Activated T-helper 1 cell treated with anti-CD3 and anti-CD28 coated beads, Interleukin-2, amount 50 U/mL, for 16 hours (primary cell): ENCODE measurements at places on chromosomes 4 and X.

DNA sequence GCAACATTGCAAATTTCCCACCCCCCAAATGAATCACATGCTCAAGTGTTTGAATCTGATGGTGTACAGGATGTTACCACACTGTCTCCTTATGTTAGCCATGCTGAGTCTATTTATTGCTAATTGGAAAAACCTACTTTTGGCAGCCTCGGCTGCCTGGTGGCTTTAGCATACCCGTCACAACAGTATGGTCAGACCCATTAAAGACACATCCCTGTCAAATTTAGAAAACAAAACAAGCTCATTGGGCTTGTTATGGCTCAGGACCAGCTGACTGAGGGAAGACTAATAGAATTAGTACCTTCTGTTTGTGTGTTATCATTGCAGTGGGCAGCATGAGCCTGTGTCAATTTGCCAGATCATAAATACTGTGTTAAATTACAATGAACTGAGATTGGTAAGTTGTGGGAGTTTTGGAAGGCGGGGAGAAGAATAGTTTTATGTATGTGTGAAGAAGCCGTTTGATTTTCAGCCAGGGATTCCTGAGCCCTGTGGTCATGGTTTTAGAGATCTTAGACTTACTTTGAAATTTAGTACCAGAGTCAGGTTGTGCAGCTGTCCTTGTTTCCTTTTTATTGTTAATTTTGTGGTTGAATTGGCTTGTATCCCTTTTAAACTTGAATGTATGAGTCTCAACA, 66.8 kb downstream of the POLA1 start:
- DNase-seq = no peak

GRCh38 chrX:47501226-47502074, 18.4 kb upstream of the ZNF41 start:
- DNase-seq = no peak

GRCh38 chr4:44149282-44149681, 299.3 kb downstream of the KCTD8 start:
- DNase-seq = no peak

DNA sequence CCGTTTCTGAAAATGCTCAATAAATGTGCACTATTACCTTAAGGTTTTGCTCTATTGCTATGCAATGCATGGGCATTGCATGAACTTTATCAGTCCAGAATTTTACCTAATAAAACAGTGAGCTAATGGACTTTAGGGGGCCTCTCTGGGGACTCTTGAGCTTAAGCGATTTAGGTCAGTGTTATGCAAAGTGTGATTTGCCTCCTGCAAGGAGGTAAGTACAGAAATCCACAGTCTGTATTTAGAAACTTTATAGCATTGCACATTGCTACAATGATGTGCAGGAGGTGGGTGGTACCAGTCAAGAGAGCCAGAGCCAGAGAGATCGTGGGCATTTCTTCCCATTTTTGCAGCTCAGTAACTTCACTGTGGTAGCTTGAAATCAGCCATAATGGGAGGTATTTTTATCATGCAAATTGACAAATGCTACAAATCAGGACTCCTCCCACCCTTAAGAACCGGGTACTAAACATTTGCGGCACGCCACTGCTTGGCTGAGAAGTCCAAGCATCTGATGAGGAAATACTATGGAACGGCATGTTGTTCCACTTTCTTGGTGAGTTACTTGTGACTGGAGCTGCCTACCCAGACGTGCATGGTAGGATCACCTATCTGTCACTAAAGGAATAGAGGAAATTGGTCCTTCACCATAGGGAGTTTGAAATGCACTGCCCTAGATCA, 174.6 kb upstream of the PGRMC2 start:
- DNase-seq = no peak

- DNase-seq = no peak
Observed at GRCh38 chr4:25065932-25066590, 35.3 kb upstream of the LGI2 start.

DNA sequence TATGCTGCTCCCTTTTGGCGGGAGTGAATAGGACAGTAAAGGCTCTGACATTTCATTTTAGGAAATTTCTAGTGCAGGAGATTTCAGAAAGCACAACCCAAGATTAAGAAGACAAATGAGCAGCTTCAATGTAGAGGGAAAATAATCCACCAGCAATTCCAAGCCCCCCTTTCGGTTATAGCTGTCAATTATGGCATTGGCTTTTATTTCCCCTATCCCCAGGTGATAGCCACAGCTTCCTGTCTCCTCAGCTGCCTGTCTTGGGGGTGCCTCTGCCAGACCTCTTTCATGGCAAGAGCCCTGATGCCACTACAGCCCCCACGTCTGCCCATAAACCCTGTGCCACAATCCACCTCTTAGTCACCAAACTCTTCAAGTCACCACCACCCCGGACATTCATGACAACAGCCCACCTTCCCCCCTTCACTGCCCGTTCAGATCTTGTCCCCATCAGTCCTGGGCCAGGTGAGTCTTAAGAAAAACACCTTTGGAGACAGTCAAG, 48.4 kb upstream of the CLNK start:
- DNase-seq = no peak

- no peak for DNase-seq
Observed at GRCh38 chr4:24922416-24922815, 9.6 kb upstream of the CCDC149 start.

- DNase-seq = no peak
Observed at GRCh38 chrX:30561191-30561590, 16.4 kb downstream of the TASL start.

DNA sequence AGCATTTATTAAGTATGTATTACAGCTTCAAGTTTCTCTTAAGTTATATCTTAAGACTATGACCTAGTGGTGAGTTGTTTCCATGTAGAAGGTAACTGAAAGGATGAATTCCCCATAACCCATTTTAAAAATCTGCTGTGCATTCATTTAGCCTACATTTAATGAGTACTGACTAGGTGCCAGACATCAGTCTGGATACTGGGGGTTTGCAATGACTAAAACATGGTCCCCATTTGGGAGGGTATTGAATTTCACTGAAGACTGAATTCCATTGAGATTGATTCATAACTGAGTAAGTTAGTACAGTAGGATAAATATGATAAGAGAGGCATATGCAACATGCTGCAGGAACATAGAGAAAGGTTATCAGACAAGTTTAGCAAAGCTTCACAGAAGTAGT, 241.5 kb downstream of the FRAS1 start:
- no peak for DNase-seq

DNA sequence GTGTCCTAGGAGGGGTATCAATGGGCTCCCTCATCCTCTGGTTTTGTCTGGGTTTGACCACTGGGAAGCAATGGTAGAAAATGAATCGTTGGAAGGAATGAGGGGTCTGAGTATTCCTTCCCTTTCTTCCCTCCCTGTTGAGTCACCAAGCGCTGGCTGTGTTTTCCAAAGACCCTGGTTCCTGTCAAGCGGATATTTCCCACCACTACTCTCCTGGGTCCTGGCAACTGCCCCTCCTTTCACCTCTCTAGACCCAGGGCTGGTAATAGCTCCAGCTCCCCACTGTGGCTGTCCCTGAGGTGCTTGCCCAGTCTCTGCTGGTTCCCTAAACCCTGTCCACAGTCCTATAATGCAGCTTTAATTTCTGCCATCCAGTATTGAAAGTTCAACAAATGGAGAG, 22.2 kb downstream of the SMIM43 start:
- no peak for DNase-seq

DNA sequence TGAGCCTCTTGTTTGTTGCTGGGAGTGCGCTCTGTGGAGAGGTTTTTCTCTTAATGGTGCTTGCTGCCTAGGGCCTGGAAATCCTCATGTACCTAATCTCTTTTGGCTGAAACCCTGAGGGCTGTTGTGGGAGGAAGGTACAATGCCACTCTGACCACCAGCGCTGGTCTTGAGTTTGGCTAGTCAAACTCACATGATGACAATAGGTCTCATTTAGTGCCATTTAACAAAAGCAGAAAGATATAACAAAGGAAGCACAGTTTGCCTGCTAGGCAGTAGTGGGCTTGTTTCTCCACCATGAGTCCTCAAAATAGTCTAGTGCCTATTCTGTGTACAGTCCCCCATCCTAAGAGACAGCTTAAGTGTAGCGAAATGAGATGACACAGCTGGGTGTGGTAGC, 111.3 kb downstream of the TSPAN7 start:
- no peak for DNase-seq

- DNase-seq = no peak
Observed at GRCh38 chrX:18676050-18676449, 4.1 kb upstream of the RS1 start.

- DNase-seq = no peak
Observed at GRCh38 chr4:6264225-6264540, 5.5 kb upstream of the WFS1 start.

- DNase-seq = no peak
Observed at GRCh38 chr4:8709050-8709728, 116.6 kb downstream of the CPZ start.

DNA sequence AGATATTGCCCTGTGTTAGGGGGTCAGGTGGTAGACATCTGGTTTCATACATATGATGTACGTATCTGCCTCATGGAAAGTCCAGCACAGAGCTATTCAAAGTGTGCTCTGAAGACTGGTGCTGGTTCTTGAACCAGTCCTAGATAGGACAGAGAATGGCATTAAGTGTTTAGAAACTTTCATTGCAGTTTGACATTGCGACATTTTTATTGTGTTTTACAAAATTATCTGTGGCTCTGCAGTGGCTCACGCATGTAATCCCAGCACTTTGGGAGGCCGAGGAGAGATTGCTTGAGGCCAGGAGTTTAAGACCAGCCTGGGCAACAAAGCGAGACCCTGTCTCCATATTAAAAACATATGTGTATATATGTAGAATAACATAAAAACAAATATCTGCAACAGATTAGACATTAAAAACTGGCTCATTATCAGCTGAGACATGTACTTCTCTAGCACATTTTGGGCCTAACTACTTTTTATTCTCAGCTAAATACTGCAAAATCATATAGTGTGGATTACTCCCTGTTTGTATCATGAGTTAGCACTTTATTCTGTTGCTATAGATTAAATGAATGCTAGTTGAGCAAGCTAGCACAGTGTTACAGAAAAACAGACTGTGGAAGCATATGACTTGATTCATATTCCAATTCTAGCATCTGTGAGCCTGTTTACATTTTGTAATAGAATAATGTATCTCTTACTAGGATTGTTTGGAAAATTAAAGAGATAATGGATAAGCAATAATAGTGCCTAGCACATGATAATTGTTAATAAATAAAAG, 57.1 kb downstream of the USP9X start:
- no peak for DNase-seq

DNA sequence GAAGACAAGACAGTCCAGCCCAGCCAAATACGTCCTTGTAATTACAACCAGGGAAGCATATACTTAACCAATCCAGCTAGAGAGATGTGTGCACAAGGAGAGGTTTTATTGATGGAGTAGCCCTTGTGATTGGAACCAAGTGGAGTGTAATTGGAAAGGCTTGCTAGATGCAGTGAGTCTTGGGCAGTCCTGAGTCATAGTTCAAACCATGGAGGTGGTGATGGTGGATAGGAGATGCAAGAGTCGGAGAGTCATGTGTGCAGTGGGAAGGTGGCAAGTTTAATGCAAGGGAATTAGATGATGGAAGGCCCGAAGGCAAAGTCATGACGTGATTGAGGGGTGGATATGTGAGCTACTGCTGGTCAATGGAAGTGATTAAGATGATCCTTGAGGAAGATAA, 63.7 kb downstream of the PHEX start:
- no peak for DNase-seq

- no peak for DNase-seq
Observed at GRCh38 chr4:172892300-172892699, 276.3 kb upstream of the GALNT7 start.

DNA sequence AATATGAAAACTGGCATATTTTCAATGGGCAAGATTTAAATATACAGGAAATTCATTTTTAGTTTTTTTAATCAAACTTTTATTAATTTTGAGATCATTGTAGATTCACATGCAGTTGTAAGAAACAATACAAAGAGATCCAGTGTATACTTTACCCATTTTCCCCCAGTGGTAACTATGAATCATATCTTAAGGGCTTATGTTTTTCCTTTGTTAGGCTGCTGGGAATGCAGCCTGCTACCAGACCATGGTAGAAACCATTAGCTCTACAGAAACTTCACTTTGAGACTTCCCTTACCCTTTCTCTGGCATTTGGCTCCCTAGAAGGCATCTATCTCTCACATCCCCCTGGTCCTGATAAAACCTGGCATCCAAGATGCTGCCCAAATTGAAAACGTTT, 147.6 kb upstream of the EOLA2 start:
- DNase-seq = no peak

GRCh38 chr4:40870150-40870549, 120.4 kb downstream of the NSUN7 start:
- DNase-seq = no peak

- no peak for DNase-seq
Observed at GRCh38 chr4:185591679-185592141, 56.4 kb upstream of the PDLIM3 start.

DNA sequence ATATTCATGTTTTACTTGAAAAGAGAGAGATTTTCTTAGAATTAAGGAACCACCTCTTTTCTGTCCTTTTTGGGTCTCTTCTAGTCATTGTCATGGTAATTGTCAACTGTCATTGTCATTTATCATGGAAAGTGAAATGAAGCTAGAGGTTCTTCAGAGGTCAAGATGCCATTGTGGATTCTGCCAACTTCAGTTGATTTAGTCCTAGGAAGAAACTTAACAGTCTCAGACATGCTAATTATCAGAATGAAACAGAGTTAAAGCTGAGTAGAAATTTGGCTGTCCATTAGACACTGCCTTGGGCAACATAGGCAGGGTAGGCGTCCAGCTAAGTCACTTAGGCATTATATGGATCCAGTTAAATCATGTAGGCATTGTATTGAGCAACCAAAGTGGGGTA, 796.1 kb upstream of the ADGRL3 start:
- no peak for DNase-seq

DNA sequence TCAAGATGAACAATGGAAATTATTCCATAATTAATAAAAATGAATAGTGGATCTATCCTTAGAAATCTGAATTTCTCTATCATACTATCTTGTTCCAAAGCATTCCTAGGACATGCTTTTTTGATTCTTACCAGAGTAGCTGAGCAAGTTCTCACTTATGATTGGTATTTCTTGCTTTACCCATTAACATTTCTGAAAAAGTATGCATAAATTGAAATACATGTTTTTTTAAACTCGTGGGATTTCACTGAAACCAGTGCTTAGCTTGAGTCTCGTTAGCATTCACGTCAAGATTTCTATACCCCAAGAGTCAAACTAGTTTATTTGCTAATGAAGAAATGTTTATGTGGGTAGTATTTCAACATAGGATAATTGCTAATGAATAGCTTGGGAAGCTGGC, 89.0 kb downstream of the ELOVL6 start:
- no peak for DNase-seq

GRCh38 chrX:151985955-151986354, 11.5 kb upstream of the GABRE start:
- DNase-seq = no peak

- peak; percentile 42 for DNase-seq
Observed at GRCh38 chrX:153947009-153947769, 2.7 kb upstream of the RENBP start.

DNA sequence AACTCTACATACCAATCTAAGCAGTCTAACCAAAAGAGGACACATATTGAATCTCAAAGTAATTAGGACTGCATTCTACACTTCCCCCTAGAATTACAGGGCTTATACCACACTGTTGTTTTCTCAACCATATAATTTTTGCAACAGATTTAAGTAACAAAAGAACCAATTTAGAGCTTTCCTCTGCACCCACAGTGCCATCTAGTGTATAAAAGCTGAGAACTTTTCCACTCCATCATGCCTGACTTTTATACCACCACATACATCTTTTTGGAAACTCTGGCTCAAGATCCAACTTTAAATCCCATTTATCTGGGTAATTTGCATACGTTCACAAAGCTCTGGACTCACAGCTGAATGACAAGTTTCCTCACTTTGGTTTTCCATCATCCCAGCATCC, 99.5 kb downstream of the EFHC2 start:
- no peak for DNase-seq

- DNase-seq = no peak
Observed at GRCh38 chrX:49761481-49761880, 65.7 kb upstream of the PAGE1 start.
